ENCODE measurements at places on chromosomes 2 and 18.

DNA sequence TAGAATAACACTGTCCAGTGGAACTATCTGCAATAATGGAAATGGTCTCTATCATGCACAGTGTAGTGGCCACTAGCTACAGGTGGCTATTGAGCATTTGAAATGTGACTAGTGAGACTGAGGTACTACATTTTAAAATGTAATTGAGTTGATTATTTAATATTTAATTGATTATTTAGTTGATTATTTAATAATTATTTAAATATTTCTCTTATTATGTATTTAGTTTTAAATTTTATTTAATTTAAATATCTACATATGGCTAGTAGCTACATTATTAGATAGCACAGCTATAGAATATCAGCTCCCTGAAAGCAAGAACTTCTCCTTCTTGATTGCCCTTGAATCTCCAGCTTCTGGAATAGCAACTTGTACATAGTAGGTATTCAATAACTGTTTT lies 12.8 kb upstream of the ZNF521 start:
- H3K27me3 ChIP-seq: peaks cover 5% of the 10 kb centered on the region
- DNase-seq: no peak
- no peaks in the 10 kb centered on the region for H3K36me3 ChIP-seq

DNA sequence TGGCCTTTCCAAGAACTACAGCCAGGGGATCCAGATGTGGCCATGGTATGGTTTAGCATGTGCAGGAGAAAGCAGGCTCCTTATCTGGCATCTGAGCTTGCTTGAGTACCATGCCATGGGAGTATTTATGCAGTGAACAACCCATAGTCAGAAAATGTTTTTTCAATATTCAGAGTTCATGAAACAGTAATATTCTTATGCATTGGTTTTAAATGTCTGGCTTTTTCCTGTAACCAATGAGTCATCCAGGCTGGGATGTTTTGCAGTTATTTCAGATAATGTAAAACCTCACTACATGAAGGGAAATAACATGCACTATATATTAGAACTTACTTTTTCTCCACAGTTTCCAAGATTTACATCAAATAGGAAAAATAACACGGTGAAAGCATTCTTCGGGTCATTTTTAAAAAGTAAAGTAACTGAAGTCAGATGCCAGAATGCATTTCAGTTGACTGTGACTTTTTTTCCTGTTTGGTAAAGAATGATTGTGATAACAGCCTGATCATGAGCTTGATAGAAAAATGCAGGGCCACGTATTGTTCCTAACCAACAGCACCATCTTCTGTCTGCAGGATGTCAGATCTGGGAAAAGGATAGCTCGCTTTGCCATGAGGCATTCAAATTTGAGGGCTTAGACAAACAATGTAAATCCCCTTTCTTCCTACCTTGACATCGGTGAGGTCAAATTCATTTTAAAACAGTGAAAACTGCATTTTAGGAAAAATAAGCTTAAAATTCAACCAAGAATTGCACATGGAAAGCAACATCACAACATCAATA lies 152.8 kb downstream of the DSC3 start:
- no peak overlapping the region for H3K4me3 ChIP-seq
- no peaks in the 10 kb centered on the region for H3K4me1 ChIP-seq
- H3K27ac ChIP-seq: no peak overlapping the region

DNA sequence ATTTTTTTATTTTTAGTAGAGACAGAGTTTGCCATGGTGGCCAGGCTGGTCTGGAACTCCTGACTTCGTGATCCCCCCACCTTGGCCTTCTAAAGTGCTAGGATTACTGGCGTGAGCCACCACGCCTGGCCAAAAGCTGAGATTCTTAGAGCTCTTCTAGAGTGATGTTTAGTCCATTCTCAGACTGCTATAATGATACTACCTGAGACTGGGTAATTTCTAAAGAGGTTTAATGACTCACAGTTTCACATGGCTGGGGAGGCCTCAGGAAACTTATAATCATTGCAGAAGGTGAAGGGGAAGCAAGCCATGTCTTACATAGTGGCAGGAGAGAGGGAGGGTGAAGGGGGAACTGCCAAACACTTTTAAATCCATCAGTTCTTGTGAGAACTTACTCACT lies 1804.9 kb upstream of the LRRTM1 start:
- H3K4me3 ChIP-seq: no peak overlapping the region
- no peak for DNase-seq
- H3K27me3 ChIP-seq: no peaks in the 10 kb centered on the region
- H3K4me1 ChIP-seq: no peaks in the 10 kb centered on the region
- no peak overlapping the region for H3K27ac ChIP-seq

- no peak overlapping the region for H3K27ac ChIP-seq
- no peaks in the 10 kb centered on the region for H3K4me1 ChIP-seq
- no peak overlapping the region for H3K4me3 ChIP-seq
- H3K36me3 ChIP-seq: no peaks in the 10 kb centered on the region
Observed at GRCh38 chr2:11872948-11873269, 126.5 kb downstream of the LPIN1 start.

DNA sequence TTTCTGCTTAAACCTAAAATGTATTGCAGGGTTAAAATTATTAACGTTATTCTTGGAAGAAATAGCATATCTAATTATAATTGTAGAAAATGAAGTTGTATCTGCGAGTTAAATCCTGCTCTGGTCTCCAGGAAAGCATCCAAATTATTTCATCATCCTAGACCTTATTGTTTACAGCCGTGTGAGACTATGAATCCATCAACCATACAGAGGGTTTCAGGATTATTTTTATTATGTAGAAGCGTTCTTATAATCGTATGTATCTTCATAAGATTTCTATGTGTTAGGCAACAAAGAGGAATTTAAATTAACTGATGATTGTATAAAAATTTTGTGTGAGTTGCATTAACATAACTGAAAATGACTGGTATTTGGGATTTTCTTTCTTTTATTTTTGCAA lies 14.5 kb upstream of the DSC3 start:
- no peaks in the 10 kb centered on the region for H3K4me1 ChIP-seq
- no peaks in the 10 kb centered on the region for H3K27me3 ChIP-seq
- DNase-seq: no peak
- H3K36me3 ChIP-seq: no peaks in the 10 kb centered on the region

GRCh38 chr2:128691526-128691925 lies 372.9 kb upstream of the HS6ST1 start:
- DNase-seq: no peak
- no peak overlapping the region for H3K4me3 ChIP-seq
- no peak overlapping the region for H3K27ac ChIP-seq
- H3K4me1 ChIP-seq: peaks cover 31% of the 10 kb centered on the region
- H3K27me3 ChIP-seq: no peaks in the 10 kb centered on the region

DNA sequence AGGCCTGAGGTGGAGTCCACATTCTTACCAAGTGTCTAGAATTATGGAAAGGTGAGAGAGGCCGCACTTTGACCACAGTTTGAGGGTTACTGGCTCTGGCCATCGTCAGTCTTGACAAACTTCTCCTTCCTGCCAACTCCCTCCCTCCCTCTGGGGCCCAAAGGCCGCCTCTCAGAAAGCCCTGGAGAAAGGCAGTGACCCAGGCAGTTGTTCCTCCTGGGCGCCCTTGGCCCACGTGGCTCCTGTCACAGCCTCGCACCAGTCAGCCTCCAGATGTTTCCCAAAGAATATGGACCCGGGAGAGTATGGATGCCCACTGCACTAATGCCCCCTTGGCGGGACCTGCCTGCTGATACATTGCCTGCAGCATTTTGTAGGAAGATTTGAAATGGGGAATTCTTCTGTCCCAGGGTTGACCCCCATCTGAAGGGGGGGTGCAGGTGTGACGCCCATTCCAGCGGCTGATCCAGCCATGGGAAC lies 61.7 kb downstream of the ASB1 start:
- peaks cover 4% of the 10 kb centered on the region for H3K27me3 ChIP-seq
- no peaks in the 10 kb centered on the region for H3K36me3 ChIP-seq
- no peaks in the 10 kb centered on the region for H3K4me1 ChIP-seq
- no peak overlapping the region for H3K27ac ChIP-seq
- no peak for DNase-seq

- DNase-seq: no peak
- H3K36me3 ChIP-seq: no peaks in the 10 kb centered on the region
Observed at GRCh38 chr2:219016721-219017120, 23.5 kb upstream of the CRYBA2 start.

GRCh38 chr2:207718521-207718920 lies 7.1 kb downstream of the CCNYL1 start:
- peaks cover 7% of the 10 kb centered on the region for H3K4me1 ChIP-seq
- no peak for DNase-seq
- no peaks in the 10 kb centered on the region for H3K36me3 ChIP-seq
- H3K4me3 ChIP-seq: no peak overlapping the region
- no peaks in the 10 kb centered on the region for H3K27me3 ChIP-seq

- no peaks in the 10 kb centered on the region for H3K4me1 ChIP-seq
- H3K27ac ChIP-seq: no peak overlapping the region
- DNase-seq: no peak
Observed at GRCh38 chr2:163505281-163505680, 230.5 kb downstream of the FIGN start.

Data from DND-41 (cell line).